Spleen (tissue), 13 donors: ENCODE measurements at places on chromosomes 12 and 14. TPM values are rescaled to one million over a fixed set of nuclear protein-coding genes. Genes with fewer than 3 reads are reported as not detected.

The RCOR1 gene
- 17.0 TPM for total RNA-seq

- no peak for DNase-seq
Measured at GRCh38 chr12:78457938-78458337, 406.6 kb upstream of the SYT1 start.

The HCAR3 gene
- 12.1 TPM for total RNA-seq

The SLC25A47 gene
- not detected for total RNA-seq

DNA sequence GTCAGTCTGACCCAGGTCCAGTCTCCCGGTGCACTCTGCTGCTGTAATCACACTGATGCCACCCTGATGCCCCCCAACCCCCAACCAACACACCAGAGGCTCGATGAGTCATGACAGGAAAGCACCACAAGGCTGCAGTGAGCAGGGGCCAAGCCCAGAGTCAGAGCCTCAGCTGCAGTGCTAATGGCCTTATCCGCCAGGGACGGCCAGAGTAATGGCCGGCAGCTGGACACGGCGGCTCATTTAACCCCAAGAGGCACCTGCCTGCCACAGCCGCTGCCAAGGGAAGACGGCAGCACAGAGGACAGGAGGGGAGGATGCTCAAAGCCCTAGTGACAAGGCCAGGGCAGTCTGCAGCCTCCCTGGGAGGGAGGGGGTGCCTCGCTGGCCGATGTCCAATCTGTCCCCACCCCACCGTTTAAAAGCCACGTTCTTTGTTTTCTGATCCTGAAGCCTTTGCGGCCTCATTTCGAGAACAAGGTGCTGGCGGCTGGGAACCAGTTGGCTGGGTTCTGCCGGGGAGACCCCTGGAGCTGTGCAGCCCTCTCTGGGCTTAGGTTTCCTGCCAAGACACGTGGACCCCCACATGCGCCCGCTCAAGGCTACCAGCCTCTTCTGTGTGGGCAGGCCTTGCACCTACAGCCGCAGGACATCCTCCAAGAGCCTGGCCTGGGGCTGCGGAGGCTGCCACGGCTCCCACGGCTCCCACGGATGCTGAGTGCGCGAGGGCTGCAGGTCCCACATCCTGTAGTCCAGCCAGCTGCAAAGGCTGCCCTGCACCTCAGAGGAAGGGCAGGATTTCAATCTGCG is 13.1 kb downstream of the CCDC85C start:
- DNase-seq: no peak

DNA sequence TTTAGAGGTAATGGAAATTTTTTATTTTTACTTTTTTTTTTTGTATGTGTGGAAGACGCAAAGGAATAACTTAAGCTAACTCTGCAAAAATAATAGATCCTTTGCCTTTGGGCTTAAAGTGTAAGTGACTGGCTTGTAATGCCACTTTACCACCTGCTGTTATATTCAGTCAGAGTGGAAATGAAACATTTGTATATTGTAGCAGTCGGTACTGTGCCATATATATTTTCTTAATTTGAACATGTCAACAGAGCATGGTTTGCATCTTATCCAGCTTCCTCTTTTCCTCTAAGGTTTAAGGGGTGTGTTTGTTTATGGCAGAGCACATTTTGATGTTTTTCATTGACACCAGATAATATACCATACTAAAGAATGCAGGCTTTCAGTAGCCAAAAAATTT is 176.6 kb downstream of the TRHDE start:
- DNase-seq: no peak

DNA sequence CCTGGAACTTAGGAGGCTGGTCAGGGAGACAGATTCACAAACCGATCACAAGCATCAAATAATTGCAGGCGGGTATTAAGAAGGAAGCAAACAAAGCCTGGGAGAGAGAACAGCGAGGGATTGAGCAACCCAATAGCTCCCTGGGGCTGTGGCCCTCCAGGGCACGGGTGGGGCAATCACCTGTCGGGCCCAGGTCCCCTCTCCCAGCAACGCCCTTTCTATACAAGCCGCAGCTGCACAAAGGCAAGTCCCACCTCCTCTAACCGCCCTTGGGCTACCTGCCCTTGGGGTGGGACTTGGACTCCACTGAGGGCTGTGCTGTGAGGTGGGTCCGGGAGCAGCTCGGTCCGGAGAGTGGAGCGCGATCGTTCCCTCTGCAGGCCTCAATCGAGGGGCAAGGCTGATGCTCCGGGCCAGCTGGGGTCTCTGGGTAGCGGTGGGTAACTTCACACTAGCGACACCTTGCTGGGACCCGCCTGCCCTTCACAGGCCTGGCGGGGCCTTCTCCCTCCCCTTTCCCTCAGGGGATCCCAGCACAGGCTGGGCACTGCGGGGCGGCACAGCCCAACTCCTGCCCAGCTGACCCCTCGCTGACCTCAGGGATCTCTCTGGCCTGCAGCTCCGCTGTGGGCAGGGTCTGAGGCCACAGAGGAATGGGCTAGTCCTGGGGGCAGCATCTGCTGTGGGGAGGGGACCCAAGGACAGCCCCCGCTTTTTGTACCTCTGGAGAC is 8.0 kb downstream of the PHB2 start:
- DNase-seq: peak; percentile 84

GRCh38 chr14:89771251-89771650 is 183.3 kb downstream of the EFCAB11 start:
- no peak for DNase-seq

The GALNT16 gene
- 32.6 TPM for total RNA-seq

DNA sequence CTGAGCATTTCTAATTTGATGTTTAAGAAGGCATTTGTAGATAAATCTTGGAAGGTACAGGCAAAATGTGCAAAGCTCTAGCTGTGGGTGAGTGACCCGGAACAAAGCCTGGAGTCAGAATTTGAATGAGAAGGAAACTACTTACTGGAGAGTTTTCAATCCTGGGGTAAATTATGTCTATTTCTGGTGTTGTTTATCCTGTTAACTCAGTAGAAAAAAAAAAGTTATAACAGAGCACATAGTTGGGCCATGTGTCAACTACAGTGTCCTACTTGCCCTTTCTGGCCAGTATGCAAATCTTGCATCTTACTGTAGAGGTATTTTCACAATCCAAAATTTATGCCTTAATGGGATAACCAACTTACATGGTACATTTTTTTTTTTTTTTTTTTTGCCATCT is 182.3 kb downstream of the SYNE2 start:
- no peak for DNase-seq

GRCh38 chr12:3083921-3084347 is 6.8 kb downstream of the TSPAN9 start:
- peak; percentile 76 for DNase-seq

The HRK gene
- 0.57 TPM for total RNA-seq

The SERPINA10 gene
- not detected for total RNA-seq

- no peak for DNase-seq
Measured at GRCh38 chr12:33322519-33322918, 117.1 kb downstream of the SYT10 start.

GRCh38 chr12:102702447-102703114 is 214.5 kb downstream of the PAH start:
- no peak for DNase-seq

DNA sequence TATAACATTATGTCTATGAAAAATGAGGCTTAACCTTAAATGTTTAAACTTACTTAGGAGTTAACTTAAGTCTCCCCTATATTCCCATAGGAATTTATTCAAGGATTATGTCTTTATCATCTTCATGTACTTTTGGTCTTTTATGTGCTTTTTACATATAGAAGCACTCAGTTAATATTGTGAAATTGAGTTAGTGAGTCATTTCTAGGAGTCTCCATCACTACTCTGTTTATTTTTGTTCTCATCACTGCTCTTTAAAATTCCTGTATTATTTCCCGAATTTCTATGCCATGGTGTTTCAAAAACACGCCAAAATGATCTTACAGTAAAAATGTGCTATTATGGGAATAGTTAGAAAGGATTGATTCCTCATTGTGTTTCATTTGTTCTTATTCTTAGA is 31.6 kb downstream of the TBC1D15 start:
- no peak for DNase-seq

The C12orf50 gene
- total RNA-seq: 0.19 TPM

DNA sequence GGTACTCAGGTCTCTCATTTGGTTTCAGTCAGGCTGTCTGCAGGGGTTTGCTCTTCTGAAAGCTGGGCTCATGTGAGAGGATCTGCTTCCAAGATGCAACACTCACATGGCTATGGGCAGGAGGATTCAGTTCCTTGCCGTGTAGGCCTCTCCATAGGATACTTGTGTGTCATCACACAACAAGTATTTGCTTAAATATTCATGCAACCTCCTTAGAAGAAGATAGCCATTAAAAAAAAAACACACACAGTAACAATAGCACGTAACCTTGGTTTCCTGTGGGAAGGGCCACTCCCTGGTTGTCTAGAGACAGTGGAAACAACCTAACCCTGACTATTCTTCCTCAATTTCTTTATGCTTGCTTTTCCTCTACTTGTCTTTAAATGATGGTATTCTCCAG is 31.8 kb upstream of the CLEC4E start:
- no peak for DNase-seq

GRCh38 chr12:4438834-4439596 is 6.6 kb downstream of the FGF6 start:
- DNase-seq: no peak

- DNase-seq: no peak
Measured at GRCh38 chr14:25110106-25110505, 60.2 kb upstream of the STXBP6 start.

The BMP4 gene
- 4.1 TPM for total RNA-seq

The MSI1 gene
- not detected for total RNA-seq

- DNase-seq: no peak
Measured at GRCh38 chr14:29716150-29716549, 211.5 kb downstream of the PRKD1 start.

The CCDC196 gene
- not detected for total RNA-seq

DNA sequence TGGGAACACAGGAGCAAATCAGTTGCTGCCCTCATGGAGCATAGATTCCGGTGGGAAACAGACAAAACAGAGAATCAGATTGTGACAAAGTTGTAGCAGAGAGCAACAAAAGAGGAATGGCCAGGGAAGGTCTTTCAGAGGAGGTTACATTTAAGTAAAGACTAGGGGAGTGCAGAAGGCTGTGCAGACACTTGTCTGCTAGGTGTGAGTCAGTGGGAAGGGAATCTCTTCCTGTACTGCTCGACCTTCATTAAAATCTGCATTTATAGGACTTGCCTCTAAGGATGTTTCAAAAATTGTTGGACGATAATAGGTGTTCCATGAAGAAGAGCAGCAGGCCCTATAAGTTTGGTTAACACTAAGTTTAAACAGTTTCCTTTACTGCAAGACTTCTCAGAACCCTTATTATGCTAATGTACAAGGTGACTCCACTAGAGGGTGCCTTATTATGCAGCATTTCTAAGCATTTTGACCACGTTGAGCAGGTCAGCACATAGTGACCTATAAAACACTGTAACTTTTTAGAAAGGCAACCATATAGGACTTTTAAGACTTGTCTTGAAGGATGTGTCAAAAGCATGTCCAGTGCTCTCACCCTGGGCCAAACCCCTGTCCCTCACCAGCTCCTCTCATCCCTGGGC is 91.8 kb upstream of the RIC8B start:
- DNase-seq: no peak

GRCh38 chr12:70383484-70383883 is 17.4 kb downstream of the KCNMB4 start:
- DNase-seq: no peak

DNA sequence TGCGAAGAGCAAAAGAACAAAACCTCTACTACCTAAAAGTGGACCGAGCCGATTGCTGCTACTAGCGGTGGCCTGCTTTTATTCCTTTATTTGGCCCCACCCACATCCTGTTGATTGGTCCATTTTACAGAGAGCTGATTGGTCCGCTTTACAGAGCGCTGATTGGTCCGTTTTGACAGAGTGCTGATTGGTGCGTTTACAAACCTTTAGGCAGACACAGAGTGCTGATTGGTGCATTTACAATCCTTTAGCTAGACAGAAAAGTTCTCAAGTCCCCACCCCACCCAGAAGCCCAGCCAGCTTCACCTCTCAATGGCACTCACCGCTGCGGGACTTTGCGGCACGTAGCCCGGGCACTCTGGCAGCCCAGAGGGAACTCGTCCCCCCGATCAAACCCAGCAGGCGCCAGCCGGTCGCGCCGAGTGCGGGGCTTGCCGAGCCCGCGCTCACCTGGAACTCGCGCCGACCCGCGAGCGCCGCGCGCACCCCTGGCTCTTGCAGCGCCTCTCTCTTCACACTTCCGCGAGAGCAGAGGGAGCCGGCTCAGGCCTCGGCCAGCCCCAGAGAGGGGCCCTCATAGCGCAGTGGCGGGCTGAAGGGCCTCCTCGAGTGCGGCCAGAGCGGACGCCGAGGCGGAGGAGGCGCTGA is 8.7 kb upstream of the FGD4 start:
- peak; percentile 84 for DNase-seq

GRCh38 chr14:67963960-67964812 is 144.6 kb downstream of the RAD51B start:
- no peak for DNase-seq

DNA sequence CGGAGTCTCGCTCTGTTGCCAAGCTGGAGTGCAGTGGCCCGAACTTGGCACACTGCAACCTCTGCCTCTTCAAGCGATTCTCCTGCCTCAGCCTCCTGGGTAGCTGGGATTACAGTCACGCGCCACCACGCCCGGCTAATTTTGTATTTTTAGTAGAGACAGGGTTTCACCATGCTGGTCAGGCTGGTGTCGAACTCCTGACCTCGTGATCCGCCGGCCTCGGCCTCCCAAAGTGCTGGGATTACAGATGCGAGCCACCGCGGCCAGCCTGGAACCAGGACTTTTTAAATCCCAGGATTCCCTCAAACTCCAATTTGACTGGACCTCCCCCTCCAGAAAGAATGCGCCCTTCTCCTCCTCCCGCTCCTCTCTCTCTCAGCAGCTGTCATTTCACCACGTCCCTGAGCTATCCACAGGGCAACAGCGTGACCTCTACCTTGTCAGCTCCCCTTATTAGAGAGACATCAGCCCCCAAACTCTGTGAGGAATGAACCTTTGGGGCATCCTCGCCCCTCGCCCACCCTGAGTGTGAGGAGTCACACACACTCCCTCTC is 2.0 kb downstream of the ESYT1 start:
- DNase-seq: no peak

The ADCY4 gene
- total RNA-seq: 50.7 TPM

GRCh38 chr12:104499668-104500332 is 43.1 kb downstream of the CHST11 start:
- DNase-seq: no peak

DNA sequence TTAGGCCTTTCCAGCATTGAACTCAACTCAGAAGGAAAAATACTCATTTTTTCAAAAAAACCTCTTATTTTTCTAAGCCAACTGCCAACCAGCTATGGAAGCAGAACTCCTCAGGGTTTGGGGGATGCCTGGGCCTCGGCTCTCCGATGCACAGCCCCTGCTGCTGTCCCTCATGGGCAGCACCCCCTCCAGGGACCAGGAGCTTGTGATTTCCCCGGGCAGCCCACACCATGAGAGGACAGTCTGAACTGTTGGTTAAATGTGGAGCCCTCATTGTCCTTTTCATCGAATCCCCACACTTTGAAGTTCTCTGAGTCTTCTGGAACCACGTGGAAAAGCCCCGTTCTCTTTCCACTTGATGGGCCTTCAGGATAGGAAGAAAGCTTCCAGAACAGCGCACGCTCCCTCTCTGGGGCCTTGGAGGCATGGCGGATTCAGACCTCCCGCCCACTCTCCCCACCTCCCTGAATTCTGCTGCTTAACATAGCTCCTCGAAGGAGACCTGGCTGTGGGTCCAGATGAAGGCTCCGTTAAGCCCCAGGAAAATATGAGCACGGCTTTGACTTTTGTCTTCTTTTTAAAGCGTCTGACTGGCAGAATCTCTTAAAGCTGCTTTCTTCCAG is 156.6 kb downstream of the CALM1 start:
- peak; percentile 40 for DNase-seq

The RDH16 gene
- 3.1 TPM for total RNA-seq

- no peak for DNase-seq
Measured at GRCh38 chr14:31970744-31971143, 106.4 kb upstream of the ARHGAP5 start.

- peak; percentile 75 for DNase-seq
Measured at GRCh38 chr14:50060871-50061663, 55.3 kb downstream of the VCPKMT start.
